H1 (cell line): ENCODE measurements at places on chromosomes 16 and 17.

GRCh38 chr17:788551-788950 lies 6.4 kb downstream of the MRM3 start:
- no peak for DNase-seq

- DNase-seq = no peak
Measured at GRCh38 chr17:7929158-7930023, at the start of gene KCNAB3. TSS of gene KCNAB3 (minus strand) at chr17:7929856. CDS start at chr17:7929435, 421 bp downstream.

DNA sequence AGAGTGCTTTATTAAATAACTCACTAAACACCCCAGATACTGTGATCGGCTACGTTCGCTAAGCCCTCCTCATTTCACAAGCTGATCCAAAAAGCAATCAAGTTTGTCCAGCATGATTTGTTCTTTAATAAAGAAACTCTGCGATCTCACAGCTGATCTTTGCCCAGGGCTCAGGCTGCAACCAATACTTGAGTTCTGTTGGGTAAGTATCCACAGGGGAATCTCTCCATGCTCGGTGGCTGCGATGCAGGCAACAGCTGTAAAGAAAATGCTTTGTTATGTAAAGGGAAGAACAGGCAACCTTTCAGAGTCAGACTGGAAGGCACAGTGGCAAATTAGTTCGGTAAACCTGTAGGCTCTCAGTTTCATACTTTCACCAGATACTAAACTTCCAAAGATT lies 67.5 kb downstream of the SHISA6 start:
- DNase-seq = no peak

DNA sequence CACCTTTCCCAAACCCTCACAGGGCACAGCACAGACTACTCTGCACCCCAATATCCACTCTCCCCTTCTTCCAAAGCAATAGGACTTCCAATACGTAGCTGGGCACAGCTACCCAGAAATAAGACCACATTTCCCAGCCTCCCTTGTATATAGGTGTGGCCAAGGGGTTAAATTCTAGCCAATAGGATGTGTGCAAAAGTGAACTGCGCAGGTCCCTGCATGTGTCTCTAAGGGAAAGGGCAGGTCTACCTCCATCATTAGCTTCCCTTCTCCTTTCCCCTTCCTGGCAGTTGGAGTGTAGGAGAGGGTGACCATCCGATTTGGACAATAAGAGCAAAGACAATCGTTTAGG lies 25.5 kb upstream of the SNN start:
- no peak for DNase-seq
